ENCODE measurements at places on chromosomes 2 and 18.
A peak's percentile ranks its signal among the peaks of the same experiment; 100 is the strongest.

DNA sequence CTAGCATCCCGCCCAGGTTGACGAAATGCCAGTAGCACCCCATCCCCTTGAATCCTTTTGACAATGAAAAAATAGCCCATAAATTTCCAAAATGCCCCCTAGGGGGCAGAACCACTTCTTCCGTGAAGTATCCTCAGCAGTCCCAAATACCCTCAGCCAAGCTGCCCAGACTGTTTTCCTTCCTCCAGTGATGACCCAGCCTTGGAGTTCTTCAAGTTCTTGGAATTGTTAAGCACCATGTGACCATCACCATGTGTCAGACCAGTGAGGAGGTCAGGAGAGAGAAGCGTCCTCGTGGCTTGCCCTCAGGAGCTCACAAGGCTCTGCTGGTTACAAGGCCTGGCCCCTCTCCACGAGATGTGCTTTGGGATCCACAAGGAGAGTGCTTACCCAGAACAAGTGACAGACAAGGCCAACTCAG lies 1.4 kb upstream of the SLC23A3 start:
- peak; percentile 47 for DNase-seq

DNA sequence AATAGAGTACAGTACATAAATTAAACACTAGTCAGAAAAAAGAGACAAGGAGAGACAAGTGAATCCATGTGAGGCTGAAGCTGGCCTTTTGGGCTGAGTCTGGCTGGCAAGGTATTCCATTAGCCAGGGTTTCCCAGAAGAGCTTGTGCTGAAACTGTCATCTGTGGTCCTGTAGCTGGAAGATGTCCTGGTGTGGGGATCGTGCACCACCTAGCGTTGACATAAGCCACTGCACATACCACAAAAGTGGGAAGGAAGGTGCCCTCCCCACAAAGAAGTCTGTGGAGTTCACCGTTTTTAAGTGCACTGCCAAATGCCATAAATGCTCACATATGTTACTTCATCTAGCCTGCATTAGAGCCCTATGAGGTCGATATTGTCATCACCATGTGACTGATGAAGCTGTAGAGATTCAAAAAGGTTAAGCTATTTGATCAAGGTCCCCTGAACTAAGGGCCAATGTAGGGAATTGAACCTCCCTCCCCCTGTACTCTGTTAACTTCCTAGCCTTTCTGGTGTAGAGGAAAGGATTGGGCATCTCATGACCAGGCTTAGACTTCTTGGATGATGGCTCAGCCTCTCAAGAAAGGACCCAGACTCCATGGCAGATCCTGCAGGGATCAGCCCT lies 31.9 kb upstream of the GALNT14 start:
- peak; percentile 75 for DNase-seq

- no peak for DNase-seq
These were observed 315.9 kb upstream of the UBE2E3 start for GRCh38 chr2:180664507-180664906.

DNA sequence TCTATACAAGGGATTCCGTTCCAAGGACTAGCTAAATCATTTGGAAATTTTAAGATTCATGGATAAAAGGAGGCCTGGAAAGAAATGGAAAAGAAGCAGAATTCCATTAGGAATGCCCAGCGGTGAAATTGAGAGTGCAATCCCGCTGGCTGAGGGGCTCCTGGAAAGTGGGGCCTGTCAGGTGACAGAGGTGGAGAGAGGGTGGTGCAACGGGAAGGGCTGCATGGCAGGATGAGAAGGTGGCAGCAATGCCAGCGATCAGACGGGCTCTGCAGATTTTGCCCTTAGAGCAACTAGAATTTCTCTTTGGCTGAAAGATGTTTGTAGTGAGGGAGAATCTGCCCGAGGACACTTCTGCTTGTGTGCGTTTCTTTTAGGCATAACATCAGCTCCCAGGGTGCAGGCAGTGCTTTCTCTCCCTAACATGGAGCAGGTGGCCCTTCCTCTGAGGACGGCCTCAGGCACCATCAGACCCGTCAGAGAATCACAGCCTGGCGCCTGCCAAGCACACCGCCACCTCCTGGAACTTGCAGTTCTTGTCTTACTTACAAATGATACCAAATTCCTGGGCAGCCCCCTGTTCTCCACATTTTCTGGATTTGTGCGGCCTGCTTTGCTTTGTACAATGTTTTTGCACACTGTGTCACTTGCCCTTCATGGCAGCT lies 261.6 kb downstream of the NDUFA10 start:
- DNase-seq: no peak

- no peak for DNase-seq
These were observed 133.7 kb downstream of the GALNT3 start for GRCh38 chr2:165660361-165660760.
